ENCODE measurements at places on chromosomes 11 and 22. TPM values are rescaled to one million over a fixed set of nuclear protein-coding genes. Genes with fewer than 3 reads are reported as not detected.
A peak's percentile ranks its signal among the peaks of the same experiment; 100 is the strongest.

DNA sequence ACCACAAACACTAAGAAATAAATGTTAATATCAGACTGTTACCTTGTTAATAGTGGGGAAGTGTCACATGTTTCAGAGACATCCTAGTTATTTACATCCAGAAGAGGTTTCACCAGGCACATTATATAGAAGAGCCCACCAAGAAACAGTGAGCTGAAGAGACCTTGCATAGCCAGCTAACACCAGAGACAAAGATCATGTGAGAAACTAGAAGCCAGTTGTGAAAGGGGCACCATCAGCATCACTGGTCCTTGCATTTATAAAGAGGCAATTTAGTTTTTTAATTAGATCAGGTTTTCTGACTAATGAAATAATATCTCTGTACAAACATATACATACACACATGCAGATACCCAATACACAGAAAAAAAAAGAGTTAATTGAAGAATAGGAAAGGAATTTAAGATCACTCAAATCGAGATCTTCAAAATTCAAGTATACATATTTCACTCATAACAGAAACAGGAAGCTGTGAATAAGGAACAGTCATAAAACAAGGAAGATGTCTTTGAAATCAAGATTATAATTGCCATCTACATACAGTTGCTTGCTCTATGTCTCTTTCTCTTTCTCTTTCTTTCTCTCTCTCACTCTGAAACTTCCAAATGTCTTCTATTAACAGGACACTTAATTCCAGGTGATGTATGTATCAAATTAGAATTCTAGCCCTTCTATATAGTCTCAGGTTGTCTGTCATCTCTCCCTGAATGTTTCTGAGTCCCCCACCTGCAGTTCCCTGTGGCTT is 348.7 kb downstream of the ETS1 start:
- DNase-seq = no peak

DNA sequence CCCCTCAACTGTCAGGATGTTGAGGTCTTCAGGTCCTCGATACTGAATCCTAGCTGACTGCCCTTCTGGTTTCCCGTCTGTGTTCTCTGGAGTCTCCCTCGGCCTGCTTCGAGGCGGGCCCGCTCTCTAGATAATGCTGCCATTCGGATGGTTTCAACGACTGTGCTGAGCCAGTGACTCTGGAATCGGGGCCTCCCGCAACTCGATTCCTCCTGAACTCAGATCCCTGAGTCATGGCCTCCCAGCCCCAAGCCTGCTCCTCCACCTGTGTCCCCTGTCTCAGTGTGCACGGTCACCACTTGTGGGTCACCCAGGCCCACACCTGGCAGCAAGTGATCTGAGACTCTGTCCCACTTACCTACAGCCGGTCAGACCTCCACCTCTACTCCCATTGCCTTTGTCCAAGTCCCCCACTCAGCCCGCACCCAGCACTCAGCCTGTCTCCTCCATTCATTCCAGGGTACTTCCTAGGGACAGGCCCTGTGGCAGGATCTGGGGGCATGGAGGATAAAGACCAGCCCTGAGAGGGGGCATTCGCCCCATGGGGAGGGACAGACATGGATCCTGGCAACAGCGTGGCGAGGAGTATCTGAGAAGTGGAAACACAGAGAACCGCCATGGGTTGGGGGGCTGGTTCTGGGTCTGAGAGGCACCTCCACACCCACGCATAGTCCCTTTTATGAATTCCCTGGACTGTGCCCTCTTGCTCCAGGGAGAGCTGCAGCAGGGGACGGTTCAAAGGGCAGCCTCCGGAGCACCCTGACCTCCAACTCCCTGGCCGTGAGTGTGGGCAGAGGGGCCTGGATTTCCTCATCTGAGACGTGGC is 14.3 kb downstream of the MPST start:
- DNase-seq = no peak

- no peak for DNase-seq
Observed at GRCh38 chr22:38718414-38718813, 12.7 kb downstream of the GTPBP1 start.

- no peak for DNase-seq
Observed at GRCh38 chr11:69156235-69156639, 502 bp downstream of the SMIM38 start.

DNA sequence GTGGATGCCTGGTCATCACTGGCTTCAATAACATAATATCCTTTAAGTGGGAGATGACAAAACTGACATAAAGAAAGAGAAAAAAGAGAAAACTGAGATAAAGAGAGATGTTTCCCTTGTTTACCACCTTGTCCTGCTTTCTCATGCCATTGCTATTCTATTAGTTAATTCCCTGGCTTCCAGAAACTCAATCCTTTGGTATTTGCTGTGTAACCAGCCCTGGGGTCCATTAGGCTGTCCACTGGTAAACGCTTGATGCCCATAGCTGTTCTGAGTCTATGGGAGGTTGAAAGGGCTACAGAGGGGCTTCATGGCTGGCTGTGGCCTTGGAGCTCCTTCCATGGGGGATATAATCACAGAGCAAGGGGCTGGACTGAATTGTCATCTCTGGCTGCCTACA is 243.4 kb upstream of the PLET1 start:
- DNase-seq = no peak

DNA sequence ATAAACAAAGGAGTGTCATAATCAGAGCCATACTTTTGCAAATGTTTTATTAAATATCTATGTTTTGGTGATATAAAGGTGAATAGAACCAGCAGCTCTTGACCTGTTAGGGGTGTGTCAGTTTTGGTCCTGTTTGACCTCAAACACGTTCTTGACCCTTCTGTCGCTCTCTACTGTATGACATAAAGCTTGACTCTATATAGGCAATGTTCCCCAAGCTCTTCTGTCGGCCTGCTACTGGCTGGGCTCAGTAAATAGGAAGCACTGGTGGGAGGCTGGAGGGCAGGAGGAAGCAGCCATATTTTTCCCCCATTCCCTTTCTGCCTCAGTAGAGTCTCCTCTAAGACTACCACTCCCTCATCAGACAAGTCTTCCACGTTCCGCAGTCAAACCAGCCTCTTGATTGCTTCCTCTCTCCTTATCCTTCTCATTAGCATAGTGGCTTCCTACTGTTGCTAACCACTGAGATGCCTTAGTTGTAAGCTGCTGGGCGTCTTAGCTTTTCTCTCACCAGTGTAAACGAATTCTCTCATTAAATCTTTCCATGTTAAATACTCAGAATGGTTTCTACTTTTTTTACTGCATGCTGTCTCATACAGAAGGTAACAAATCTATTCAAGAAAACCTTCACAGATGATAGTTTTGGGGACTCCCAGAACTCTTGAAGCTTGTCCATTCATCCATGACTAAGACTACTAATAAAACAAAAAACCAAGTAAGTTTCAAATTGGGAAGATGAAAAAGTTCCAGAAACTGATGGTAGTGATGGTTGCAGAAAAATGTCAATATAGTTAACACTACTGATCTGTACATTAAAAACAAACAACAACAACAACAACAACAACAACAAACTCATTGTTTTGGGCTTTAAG is 3.3 kb downstream of the NPAT start:
- DNase-seq = no peak

GRCh38 chr22:38176170-38176741 is 5.4 kb downstream of the PLA2G6 start:
- DNase-seq = peak; percentile 62

DNA sequence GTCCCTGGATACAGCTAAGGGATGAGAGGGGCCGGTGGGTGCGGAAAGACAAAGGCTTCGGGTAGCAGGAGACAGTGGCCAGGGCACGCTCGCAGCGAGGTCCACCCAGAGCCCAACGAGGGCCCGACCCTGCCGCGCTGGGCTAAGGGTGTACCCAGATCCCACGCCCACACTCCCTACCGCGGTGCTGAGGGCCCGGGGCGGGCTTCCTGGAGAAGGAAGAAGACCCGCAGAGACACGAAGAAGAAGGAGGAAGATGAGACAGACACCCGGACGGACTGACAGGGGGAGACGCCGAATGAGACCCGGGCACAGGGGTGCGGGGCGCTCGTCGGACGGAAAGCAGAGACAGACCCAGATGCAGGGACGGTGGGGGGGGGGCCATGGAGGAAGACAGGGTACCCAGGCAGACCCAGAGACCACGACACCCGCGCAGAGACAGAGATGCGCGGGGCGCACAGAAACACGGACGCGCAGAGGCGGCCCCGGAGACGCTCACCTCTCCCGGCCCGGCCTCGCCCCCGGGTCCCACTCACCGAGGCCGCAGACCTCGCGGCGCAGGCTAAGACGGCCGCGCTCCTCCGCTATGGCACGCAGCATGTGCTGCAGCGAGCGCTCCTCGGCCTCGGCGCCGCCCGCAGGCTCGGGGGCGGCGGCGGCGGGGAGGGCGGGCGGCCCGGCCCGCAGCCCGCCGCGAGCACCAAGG is 437 bp downstream of the KIAA0930 start:
- peak; percentile 53 for DNase-seq

DNA sequence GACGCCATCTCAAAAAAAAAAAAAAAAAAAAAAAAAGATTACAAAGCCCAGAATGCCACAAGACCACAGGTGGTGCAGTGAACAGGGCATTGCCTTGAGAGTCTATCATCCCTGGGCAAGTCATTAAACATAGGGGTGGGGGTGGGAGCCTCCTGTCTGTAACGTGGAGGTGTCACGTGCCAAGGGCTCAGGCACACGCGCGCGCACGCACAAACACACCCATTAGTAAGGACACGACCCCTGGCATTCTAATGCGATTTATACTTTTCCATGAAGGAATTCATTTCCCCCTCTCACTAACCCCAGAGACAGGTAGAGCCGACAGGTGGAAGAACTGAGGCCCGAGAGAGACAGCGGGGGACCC is 5.8 kb upstream of the GCAT start:
- DNase-seq = no peak

DNA sequence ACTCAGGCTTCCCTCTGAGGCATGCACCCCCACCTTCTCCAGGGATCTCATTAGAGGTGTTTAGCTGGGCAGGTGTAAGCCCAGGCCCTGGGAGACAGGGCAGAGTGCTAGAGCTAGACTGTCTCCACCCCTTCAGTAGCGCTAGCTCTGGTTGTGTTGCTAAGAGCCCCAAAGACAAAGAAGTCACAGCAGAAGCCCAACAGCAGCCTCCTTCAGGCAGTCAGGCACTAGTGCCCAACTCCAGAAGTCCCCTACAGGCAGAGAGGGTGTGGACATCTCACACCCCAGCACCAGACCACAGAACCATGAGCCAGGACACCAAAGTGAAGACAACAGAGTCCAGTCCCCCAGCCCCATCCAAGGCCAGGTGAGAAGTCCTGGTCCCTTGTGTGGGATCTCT is at the start of gene CNGA4:
CNGA4 (plus strand) TSS at position 188 of the 400 bp plus-strand sequence; CDS start at position 306, 118 bp downstream.
- no peak for DNase-seq

GRCh38 chr11:44887636-44888035 is 63.0 kb downstream of the TP53I11 start:
- DNase-seq = no peak

Gene DDTL
- 2.2 TPM for total RNA-seq

Gene NEFH
- 2.7 TPM for total RNA-seq

Gene SLC3A2
- total RNA-seq = 262 TPM

Gene SERHL2
- total RNA-seq = 0.55 TPM

Gene CALCA
- not detected for total RNA-seq

Gene KCNA4
- total RNA-seq = not detected

Gene HPX
- not detected for total RNA-seq
